Activated CD8-positive, alpha-beta memory T cell treated with anti-CD3 and anti-CD28 coated beads for 48 hours (primary cell): ENCODE measurements at places on chromosomes 6 and 20.

DNA sequence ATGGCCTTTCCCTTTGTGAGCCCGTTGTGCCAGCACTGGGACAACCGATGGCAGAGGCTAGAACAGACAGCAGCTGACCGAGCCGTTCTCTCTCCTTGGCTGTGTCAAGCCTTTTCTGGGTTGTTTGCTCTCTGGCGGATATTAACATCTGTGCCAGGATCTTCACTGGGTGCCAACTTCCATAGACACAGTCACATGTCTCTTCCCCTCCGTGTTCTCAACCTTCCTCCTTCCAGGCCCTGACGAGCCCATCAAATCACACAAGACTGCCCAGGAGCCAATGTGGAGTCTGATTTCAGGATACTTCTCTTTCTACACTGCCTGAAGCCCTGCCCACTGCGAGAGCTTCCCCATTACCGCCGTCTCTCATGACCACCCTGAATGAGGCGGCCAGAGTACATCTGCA, 111.0 kb upstream of the RALGAPA2 start:
- DNase-seq, result no peak

DNA sequence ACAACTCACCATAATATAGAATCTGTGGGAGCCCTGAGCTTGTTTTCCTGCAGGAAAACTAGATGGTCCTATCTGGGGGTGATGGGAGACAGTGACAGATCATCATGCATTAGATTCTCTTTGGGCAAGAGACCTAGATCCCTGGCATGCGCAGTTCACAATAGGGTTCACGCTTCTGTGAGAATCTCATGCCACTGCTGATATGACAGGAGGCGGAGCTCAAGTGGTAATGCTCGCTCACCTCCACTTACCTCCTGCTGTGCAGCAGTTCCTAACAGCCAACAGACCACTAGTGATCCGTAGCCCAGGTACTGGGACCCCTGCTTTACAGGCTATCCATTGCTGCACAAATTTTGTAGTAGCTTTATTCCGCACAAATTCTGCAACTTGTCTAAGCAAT, 84.5 kb downstream of the HIVEP2 start:
- DNase-seq, result no peak

GRCh38 chr6:168585441-168585840, 144.5 kb downstream of the SMOC2 start:
- no peak for DNase-seq

DNA sequence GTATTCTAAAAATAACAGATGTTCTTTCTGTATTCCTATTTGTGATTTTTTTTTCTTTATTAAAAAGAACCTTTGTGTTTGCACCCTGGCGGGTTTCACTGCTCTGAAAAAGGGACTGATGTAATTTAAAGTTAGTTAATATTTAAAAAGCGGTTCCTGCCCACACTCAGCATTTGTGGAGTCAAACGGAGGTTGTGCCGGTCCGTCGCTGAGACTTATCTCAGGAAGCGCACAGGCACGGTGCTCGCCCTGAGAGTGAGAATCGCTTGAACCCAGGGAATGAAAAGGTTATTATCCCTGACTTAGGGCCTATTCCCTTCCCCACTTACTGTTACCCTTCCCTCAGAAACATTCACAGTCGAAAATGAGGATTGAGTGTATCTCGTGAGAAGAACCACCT, 366.7 kb downstream of the THBS2 start:
- DNase-seq, result no peak

DNA sequence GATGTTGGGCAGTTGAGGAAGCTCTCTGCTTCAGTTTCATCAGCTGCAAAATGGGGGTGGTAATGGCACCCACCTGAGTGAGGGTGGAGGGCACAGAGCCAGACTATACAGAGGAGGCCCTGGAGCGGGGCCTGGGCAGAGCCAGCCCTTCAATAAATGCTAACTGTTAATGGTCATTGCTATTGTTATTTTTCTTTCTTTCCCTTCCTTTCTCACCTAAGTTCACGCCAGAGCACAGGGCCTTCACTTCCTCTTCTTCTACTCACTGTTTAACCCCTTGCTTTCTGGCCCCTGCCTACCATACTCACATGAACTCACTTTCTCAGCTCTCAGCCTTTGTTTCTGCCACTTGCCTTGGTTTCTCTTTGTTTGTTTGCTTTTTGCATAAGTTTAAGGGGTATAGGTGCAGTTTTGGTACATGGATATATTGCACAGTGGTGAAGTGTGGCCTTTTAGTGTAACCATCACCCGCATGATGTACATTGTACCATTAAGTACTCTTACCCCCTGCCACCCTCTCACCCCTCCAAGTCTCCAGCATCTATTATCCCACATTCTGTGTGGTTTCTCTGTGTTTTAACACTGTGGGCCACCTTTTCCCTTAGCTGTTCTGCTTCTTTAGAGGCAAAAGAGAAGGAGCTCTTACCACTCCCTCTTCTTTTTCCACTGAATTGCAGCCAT, 7.5 kb upstream of the RREB1 start:
- DNase-seq, result no peak

DNA sequence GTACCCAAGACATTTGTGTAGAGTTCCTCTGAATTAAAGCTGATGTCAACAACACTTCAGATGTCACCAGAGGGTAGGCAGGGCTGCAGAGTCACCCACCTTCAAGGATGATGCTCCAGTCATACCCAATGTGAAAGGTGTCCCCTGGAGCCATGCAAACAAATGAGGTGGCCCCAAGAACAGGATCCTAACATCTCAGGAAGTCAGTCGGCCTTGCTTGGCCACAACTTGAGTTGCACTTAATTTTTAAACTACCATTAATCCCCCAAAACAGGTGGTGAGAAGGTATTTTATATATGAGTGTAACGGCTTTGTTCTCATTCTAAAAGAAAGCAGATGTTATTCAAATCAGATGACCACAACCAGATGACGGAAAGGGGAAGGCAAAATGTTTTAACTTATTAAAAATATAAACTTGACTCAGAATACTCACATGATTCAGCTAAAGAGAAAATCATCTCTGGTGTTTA, 21.1 kb upstream of the SERPINB1 start:
- no peak for DNase-seq

DNA sequence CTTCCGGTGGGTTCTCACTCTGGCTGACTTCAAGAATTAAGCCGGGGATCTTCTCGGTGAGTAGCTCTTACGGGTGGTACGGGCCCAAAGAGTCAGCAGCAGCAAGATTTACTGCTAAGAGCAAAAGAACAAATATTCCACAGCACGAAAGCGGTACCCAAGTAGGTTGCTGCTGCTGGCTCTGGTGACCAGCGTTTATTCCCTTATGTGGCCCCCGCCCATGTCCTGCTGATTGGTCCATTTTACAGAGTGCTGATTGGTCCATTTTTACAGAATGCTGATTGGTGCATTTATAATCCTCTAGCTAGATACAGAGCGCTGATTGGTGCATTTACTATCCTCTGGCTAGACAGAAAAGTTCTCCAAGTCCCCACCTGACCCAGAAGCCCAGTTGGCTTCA, 44.3 kb downstream of the FAM50B start:
- no peak for DNase-seq

GRCh38 chr20:4681401-4681800, 40.3 kb upstream of the PRND start:
- no peak for DNase-seq

DNA sequence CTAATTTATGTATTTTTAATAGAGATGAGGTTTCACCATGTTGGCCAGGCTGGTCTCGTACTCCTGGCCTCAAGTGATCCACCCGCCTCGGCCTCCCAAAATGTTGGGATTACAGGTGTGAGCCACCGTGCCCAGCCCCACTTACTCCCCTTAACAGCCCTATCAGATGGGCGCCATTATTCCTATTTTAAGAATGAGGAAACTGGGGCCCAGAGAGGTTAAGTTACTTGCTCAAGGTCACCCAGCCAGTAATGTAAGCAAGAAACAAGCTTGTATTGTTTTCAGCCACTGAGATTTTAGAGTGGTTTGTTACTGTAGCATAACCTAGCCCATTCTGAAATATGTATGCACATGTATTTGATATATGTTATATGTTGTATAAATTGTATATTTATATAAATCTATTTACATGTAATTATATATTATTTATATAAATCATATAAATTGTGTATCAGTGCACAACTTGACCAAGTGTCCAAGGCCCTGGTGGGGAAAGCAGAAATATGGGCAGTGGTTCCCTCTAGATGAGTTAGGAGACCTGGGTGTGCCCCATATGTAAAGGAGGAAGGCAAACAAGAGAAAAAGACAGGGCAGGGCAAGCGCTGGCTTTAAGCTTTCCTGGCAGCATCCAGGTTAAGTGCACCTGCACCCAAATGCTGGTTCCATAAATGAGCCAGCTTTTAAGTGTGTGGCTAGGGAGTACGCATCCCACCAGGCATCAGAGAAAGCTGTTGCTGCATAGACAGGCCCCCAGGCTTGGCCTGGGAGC, 1.2 kb upstream of the GUCA1A start:
- no peak for DNase-seq

DNA sequence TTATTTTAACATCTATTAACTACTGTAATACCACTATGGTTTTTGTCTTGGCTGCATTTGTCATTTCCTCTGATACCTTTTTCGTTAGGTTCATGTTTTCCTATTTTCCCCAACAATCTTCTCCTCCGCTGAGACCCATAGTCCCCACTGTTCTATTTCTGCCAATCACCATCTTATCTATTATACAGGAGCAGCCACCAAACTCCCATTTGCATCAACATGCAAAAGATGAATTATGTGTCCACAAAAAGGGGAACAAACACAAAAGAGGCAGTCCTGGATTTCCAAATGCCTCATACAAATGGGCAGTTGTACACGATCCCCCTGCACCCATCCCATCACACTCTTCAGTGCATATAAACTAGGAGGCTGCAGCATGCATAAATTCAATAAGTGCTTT, 121.7 kb upstream of the MYLIP start:
- no peak for DNase-seq

GRCh38 chr6:31780507-31781243, 3.5 kb upstream of the VWA7 start:
- no peak for DNase-seq

- no peak for DNase-seq
Measured at GRCh38 chr20:61718361-61719005, 347.2 kb downstream of the TAF4 start.

- DNase-seq, result no peak
Measured at GRCh38 chr6:113221850-113222249, 635.3 kb upstream of the MARCKS start.

DNA sequence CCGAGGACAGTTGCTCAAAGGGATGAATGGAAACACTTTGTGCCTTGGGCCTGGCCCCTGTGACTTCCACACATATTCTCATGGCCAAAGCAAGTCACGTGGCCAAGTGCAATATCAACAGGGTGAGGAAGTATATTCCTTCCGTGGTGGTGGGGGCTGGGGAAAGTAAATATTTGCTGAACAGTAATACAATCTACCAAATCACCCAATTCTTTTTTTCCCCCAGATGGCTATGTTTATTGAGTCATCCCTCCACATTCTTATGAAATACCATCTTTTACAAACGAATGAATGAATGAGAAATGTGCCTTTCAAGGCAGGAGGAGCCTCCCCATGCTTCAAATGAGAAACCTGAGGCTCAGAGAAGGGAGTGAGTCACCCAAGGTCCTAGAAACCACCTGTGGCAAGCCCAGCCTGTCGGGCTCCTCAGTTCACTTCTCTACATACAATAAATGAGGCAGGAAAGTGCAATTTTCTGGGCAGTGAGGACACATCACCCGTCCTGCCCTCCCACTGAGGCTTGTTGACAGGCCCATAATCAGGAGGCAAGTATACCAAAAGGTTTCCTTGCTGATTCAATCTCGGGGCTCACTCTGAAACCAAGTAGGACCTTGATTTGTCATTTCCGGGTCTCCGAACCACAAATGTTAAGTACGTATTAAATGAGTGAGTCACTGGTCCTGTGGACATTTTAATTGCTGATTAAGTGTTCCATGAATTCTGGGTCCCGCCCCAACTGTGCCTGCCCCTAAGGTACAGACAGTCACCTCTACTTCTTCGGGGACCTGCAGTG, 25.3 kb upstream of the TOP1 start:
- DNase-seq, result peak; percentile 48

DNA sequence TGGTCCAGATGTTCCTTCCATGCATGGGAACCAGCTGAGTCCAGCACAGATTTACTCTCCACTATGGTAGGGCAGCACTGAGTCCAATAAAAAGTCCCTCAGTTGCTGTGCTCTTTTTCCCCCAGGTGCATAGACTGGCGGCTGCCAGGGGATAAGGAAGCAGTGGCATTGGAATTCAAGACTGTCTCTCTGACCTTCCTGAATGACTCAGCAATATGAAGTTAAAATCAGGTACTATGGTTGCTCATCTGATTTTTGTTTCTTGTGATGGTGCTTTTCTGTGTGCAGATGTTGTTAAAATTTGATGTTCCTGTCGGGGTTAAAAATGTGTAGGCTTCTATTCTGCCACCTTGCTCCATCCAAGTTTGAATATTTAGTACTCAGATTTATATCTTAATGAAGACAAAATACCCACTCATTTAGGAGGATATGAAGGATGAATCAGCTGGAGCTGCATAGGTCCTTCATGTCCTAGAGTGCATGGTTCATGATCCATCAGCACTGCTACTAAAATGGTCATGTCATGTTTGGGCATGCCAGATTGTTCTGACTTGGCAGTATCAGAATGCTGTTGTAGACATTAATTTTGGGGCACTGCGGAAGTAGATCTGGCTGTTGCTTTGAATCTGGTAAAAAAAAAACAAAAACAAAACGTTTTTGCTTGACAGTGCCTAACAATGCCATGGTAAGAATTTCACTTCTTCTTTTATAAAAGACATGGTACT, 321.2 kb upstream of the MAP3K7 start:
- DNase-seq, result no peak

DNA sequence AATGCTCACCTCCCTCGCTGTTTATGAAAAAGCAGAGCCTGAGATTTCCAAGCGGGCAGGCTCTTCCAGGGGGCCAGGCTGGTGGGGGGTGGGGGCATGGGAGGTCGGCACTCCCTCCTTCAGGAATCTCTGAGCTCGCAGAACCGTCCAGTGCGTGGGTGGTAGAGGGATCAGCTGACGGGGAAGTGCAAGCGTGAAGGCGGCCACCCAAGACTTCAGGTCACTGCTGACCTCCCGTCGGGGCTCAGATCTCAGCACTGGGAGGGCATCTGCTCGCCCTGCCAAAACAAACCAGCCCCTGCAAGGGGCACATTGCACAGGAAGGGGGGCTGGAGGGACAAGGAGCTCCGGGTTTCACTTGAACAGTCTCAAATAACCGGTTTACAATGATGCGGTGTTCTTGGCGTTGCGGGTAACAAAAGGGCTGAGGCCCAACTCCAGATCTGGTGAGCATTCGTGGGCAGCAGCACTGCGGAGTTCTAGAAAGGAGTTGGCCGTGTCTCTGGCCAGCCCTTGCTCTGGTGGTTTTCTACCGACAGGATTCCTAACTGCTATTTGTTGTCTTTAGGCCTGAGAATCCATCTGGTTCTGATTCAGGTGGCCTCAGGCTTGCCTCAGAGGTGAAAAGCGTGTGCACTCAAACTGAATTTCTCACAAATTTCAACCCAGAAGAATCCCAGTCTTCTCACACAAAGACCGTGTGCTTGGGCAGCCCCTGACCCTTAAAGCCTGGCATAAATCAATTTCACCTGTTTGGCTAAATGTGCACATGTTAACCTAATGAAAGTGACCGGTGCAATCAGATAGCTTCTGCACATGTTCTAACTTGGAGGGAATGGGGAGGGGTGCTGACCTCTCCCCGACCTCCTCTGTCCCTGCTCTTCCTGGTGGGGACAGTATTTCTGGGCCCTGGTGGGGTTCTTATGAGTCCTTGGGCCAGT, 191.6 kb downstream of the MYLK4 start:
- no peak for DNase-seq
